ENCODE measurements at places on chromosomes 7 and 10.

- peak; percentile 54 for DNase-seq
These were observed 61.0 kb upstream of the AOAH start for GRCh38 chr7:36784991-36785940.

GRCh38 chr10:128539510-128540127, 413.4 kb upstream of the MKI67 start:
- no peak for DNase-seq

- DNase-seq: peak; percentile 31
These were observed 129.3 kb downstream of the MYOF start for GRCh38 chr10:93352638-93353383.

GRCh38 chr10:10731366-10731765, 286.3 kb upstream of the CELF2 start:
- DNase-seq: no peak

DNA sequence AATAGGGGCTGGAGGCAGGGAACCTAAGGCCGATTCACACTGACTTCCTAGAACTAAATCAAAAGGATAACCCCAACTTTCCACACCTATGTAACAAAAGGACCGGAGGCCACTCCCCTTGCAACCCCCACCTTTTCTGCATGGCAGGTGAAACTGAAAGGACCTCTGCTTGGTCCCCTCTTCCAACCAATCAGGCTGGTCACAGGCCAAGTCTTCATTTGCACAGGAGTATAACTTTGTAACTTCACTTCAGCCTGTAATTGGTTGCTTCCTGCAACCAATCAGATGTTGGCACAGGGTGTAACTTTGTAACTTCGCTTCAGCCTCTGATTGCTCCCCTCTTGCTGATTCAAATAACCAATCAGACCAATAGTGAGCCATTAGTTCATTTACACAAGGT, 190.0 kb downstream of the FAM107B start:
- DNase-seq: no peak
